ENCODE measurements at places on chromosomes 1 and 21.

GRCh38 chr1:203517426-203518110 is 23.6 kb downstream of the OPTC start:
- DNase-seq = no peak

- DNase-seq = no peak
Observed at GRCh38 chr1:44847845-44848244, 4.8 kb upstream of the PTCH2 start.

DNA sequence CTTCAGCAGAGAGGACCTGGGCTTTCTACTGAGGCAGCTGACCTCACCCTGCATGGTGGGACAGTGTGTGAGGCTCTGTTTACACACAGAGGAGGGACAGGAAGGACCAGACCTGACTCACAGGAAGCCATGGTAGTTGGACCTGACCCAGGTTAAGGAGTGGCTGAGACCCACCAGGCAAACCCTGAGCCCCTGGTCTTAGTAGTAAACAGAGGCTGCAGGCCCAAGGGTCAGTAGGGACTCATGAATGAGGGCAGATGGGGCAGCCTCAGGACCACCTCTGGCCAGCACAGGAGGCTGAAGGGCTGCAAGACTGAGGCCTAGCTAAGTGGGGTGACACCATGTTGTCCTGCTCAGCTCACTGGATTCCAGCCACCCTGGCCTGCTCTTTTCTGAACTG is 273.2 kb downstream of the GRIK3 start:
- no peak for DNase-seq

GRCh38 chr1:218865591-218865990 is 308.1 kb upstream of the LYPLAL1 start:
- DNase-seq = no peak

- DNase-seq = no peak
Observed at GRCh38 chr1:46364612-46365011, 24.0 kb downstream of the NSUN4 start.

GRCh38 chr1:235639226-235640205 is 10.1 kb downstream of the GNG4 start:
- no peak for DNase-seq

DNA sequence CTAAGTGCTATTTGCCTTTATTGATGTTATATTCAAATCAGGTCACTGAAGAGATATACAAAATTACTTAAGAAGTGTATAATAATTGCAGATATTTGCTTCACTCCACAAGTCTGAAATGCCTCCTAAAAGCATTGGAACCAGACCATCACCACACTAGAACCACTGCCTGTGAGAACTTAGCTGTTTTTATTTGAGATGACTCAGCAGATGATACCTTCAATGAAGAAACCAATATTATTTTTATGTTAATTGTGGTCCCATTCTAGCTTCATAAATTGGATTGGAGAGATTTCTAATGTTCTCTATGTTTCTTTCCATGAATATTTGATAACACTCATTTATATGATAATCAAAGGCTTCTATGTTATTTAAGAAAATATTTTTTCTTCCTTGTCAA is 740.6 kb downstream of the KCNT2 start:
- no peak for DNase-seq

GRCh38 chr1:26787381-26787705 is 407 bp upstream of the PIGV start:
- peak; percentile 77 for DNase-seq

DNA sequence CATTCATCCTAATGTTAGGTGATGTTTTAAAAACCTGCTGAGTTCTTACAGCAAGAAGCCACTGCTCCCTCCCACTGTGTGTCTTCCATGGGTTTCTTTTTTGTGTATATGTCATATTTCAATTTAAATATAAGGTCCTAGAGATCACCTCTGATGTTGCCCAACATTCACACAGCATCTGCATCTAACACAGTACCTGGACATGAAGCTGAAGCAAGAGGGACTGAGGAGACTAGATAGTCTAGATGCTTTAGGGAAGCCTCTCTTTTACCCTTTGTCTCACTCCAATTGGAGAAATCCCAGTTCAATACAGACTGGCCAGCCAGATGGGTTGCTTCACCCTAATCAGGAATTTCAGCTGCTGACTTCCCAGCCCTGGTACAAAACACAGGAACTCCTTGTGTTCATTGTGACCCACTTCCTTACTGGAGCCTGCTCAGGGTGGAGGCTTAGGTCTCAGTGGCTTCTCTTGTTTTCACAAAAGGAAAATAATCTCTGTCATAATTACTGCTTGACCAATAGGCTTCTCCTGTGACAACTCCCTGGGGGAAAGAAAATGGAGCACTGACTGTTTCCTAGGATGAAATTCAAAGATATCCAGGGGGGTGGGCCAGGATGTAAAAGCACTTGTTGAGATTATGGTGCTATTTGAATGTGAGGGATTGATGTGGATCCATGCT is 17.3 kb downstream of the BTG2 start:
- no peak for DNase-seq

- no peak for DNase-seq
Observed at GRCh38 chr1:211557894-211558625, 20.9 kb downstream of the SLC30A1 start.

DNA sequence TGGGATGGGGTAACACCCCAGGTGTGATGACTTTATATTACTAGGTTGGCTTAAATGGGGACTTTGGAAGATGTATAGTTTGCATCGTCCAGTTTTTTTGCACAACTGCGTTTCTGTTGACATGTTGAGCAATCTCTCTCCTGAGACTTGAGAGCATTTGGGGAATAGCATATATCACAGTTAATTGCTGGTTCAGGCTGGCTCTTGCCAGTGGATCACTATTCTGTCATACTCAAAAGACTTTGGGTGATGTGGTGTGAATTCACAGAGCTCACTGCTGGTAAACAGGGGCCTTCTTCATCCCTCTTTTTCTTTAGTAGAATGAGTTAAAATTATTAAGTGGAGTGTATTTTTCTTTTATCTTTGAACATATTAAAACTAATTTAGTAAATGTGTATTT is 44.3 kb downstream of the LHX9 start:
- DNase-seq = no peak

- DNase-seq = no peak
Observed at GRCh38 chr1:87820668-87821334, 492.1 kb downstream of the LMO4 start.

DNA sequence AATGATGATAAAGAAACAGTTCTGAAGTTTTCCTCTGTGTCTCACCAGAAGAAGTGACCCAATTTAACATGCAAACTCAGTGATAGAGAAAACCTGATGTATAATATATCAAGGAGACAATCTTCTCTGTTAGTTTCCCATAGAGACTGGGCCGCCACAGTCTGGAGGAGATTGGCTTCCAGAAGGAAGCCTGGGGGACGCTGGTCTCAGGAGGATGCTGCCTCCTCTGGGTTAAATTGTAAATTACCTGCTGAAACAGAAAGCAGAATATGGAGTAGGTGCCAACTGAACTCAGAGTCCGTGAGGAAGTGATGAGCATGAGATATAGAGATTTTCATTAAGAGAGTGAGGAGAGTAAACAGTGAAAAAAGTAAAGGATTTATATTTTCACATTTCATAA is 15.8 kb downstream of the OR14I1 start:
- DNase-seq = no peak

- no peak for DNase-seq
Observed at GRCh38 chr1:110350360-110350759, 11.2 kb downstream of the RBM15 start.
